ENCODE measurements at places on chromosomes 1 and 21.

- DNase-seq = no peak
Observed at GRCh38 chr1:191886977-191887376, 271.3 kb upstream of the RGS18 start.

GRCh38 chr1:29682919-29683295 is 446.6 kb downstream of the PTPRU start:
- no peak for DNase-seq

DNA sequence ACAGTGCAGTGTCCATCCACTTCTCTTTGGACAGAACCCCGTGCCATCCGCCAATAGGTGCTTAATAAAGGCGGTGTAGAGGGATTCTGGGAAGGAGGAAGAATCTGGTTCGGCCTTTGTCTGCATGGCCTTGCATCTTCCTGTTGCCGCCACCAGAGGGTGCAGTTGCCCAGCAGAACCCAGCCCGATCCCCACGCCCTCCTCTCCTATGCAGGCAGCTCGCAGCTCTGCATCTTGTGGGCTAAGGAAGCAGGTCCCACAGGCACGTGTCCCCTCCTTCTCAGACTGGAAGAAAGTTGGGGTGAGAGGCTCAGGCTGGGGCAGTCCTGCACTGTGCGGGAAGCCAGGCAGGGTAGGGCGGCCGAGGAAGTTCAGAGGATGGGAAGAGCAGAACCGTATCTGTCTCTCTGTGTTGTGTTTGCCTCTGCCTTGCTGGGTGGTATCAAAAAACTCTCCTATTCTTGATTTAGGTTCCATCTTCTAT is 20.8 kb downstream of the NAV1 start:
- peak; percentile 82 for DNase-seq

DNA sequence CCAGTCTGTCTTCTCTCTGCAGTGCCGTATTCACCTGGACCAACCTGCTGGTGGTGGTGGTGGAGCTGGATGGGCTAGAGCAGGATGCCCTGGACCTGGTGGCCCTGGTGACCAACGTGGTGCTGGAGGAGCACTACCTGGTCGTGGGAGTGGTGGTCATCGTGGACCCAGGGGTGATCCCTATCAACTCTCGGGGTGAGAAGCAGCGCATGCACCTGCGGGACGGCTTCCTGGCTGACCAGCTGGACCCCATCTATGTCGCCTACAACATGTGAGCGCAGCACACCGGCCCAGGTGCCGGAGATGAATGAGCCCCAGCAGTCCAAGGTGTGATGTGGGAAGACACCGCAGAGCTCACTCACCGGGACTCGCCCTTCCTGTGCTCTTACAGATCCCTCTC is 37.5 kb downstream of the S100B start:
- DNase-seq = no peak

DNA sequence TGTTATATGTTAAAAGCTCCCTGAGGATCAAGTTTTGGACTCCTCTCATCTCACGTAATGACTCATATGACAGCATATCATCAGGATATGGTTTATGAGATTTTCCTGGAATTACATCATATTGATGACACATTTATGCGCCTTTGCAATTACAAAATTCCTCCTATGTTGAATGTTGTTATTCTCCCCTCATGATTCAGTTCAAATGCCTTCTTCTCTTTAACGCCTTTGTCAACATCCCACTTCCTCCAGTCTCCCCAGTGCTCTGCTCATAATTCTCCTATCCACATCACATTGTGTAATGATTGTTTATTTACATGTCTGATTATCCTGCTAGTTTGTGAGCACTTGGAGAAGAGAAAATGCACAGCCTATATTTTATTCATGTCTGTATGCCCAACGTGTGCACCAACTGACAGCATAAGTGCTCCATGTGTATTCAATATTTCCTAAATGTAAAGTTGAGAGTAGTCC is 80.9 kb upstream of the BACH1 start:
- DNase-seq = no peak

GRCh38 chr1:213443415-213443814 is 392.4 kb downstream of the RPS6KC1 start:
- no peak for DNase-seq

DNA sequence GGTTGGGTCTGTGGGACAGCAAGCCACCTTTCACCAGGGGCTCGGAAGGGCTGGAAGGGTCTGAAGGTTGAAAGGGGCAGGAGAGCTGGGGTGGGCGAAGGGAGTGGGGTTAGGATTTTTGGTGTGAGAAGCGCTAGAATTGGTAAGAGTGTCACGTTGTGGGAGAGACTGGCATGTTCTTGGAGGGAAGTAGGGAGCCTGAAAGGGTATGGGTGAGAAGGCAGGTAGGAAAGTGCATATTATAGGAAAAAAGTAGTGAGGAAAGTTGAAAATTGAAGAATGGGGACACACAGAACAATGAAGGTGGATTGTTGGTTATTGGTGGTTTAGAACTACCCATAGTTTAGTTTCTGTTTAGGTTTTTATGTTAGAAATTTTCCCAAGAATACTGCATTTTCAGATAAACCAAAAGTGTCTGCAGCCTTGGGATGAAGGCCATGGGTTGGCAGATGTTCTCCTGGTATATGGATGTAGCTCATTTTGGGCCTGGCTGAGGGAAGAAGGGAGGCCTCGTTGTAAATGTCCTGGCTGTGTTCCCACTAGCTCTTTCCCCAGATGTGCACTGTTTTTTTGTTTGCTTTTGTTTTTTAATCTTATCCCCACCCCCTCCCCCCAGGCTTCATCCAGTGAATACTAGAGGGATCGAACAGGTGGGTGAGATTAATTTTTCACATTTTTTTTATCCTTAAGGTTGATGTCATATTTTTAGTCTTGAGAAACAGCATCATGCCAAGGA is 1.2 kb downstream of the LRRC42 start:
- no peak for DNase-seq

GRCh38 chr1:89754518-89754917 is 66.3 kb upstream of the LRRC8D start:
- DNase-seq = peak; percentile 27

DNA sequence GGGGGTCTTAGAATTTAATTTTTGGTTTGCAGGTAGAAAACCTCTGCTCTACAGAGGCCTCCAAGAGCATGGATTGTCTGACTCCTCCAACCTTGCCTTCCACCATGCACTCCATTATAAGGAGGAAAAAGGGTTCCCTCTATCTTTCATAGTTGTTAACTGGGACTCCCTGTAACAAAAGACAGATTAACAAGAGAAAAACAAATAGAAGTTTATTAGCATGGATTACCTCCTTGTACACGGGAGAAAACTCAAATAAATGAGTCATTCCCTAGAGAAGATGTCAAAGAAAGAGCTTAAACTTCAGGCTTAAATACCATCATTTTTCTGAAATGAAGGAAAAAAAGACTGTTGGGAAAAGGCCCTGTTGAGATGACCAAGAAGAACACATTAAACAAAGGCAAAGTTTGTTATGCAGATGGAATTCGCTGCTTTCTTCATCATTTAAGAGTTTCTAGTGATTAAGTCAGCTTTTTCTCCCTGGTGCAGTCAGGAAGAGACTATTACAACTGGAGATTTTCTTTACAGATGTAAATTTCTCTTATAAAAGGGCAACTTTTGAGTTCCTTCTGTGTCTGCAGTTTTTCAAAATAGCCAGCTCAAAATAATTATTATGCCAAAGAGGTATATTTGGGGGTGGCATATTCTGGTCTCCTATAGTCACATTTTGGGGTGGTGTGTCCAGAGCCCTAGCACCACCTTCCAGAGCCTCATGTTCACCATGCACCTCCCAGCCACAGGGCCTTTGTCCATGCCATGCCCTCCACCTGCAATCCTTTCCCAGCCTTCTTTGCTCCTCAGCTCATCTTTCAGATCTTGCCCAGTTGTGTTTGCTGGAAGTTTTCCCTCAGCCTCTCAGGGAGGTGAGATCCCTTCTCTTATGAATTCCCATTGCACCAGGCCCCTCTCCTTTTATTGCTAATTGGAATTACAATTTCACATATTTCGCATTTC is 63.1 kb upstream of the KLHDC7A start:
- no peak for DNase-seq

DNA sequence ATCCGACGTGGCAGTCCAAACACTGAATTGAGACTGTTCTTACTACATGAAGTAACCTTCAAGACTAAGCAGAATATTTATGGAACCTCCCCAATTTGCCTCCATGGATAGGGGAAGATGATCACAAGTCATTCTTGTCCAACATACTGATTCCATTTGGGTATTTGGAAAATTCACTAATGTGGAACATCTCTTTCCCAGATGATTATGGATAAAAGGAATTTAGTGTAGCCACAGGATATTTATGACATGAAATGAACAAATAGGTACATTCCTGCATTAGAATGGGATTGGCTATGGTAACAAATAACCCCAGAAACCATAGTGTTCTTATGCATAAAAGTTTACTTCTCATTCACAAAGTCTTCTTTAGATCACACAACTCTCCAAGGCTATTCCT is 40.2 kb upstream of the SGIP1 start:
- no peak for DNase-seq

GRCh38 chr1:53285969-53286760 is 41.7 kb downstream of the LRP8 start:
- DNase-seq = no peak

DNA sequence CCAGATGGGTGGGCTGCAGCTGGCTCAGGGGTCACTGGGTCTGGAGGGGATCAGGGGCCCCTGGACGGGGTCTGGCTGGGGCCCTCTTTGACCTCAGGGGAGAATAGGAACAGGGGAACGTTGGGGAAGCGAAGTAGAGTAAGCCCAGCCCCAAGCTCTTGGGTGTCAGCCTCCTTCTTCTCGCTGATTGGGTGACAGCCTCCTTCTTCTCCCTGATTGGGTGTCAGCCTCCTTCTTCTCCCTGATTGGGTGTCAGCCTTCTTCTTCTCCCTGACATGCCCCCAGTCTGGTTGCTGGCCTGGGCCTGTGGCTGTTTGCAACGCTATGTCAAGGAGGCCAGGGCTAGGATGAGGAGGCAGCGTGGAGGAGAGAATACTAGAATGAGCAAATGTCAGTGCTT is 76.7 kb upstream of the CASZ1 start:
- no peak for DNase-seq

DNA sequence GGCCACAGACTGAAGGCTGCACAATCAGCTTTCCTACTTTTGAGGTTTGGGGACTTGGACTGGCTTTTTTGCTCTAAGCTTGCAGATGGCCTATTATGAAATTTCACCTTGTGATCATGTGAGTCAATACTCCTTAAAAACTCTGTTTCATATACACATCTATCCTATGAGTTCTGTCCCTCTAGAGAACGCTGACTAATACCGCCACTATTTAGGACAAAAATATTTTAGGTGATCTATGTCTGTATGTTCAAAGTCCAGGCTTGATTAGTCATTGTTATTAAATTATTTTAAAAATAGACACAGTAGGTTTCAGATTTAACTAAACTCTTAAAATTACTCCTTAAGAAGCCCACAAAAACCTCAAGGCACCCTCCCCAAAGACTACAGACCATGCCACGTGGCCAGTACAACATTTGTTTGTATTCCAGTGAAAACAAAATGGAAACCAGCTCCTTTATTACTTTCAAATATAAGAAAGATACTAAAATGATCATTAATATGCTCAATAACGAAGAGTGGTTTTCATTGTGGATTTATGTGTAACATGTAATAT is 63.1 kb downstream of the TMPRSS15 start:
- no peak for DNase-seq

GRCh38 chr1:1721201-1721600 is 3.0 kb downstream of the CDK11A start:
- no peak for DNase-seq

GRCh38 chr1:91578320-91579109 is 77.9 kb downstream of the CDC7 start:
- no peak for DNase-seq

DNA sequence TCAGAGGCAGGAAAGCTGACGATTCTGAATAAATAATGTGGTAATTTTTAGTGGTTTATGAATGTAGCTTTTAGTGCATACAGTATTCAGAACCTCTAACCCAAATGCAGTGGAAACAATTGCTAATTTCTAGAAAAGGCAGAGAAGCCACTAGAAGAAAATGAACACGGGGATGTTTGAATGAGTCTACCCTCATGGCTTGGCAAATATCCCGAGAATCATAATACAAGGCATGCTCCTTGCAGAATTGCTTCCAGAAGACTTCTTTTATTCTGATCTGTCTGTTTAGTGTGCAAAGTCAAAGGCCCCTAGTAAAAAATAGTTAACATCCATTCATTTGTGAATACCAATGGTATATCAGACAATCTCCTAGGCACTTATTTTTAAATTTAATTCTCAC is 246.8 kb downstream of the LMO4 start:
- no peak for DNase-seq

DNA sequence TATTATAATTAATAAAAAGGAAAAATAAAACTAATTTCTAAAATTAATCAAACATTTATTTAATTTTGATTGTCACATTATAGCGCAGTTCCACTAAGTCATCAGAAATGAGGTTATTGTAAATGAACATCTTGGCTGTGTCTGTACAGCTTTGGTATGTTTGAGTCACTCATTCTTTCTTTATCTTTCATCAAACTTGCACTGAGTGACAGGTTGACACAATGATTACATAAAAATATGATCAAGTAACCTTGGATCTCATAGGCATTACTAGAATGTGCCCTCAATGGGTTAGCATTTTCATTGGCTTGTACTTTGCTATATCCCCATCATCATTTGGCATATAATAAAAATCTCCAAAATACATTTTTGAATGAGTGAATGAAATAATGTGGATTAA is 1353.2 kb upstream of the ADGRL2 start:
- DNase-seq = no peak

DNA sequence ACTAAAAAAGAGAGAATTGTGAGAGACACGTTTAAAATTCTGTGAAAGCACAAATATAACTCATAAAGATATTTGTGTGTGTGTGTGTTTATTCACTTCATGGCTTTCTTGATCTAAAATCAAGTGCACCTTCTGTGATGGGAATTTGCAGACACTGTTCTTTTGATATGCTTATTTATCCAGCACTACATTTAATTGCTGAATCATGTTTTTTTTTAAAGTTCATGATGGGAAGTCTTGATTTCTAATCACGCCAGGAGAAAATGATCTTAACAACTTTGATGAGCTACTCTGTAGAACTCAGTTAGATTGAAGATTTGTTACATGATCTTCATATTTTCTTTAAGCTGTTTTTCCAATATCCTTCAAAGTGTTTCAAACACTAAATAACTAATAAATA is 35.0 kb downstream of the KCNT2 start:
- DNase-seq = no peak

DNA sequence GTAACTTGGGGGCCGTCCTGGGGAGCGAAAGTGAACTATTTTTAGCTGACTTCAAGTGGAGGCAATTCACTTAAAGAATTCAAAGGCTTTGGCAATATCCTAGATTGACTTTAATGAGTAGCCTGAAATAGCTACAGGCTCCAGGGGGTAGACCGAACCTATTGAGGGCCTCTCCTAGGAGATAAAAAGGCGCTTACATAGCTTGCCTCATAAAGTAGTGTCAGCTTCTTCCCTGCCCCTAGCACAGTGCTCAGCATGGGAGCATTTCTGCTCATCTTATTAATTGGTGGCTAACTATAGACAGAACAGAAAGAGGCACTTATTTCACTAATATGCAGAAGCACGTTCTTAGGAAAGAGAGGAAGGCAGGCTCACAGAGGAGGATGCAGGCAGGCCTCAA is 12.3 kb upstream of the CTNNBIP1 start:
- peak; percentile 6 for DNase-seq
